ENCODE measurements at places on chromosomes 1 and 21. TPM values are rescaled to one million over a fixed set of nuclear protein-coding genes. Genes with fewer than 3 reads are reported as not detected.

Gene PEX14
- total RNA-seq = 28.7 TPM

Gene PMF1
- 77.7 TPM for total RNA-seq

Gene SPRR5
- total RNA-seq = not detected

Gene AZIN2
- total RNA-seq = 5.2 TPM

Gene CELA3A
- 1.5 TPM for total RNA-seq

DNA sequence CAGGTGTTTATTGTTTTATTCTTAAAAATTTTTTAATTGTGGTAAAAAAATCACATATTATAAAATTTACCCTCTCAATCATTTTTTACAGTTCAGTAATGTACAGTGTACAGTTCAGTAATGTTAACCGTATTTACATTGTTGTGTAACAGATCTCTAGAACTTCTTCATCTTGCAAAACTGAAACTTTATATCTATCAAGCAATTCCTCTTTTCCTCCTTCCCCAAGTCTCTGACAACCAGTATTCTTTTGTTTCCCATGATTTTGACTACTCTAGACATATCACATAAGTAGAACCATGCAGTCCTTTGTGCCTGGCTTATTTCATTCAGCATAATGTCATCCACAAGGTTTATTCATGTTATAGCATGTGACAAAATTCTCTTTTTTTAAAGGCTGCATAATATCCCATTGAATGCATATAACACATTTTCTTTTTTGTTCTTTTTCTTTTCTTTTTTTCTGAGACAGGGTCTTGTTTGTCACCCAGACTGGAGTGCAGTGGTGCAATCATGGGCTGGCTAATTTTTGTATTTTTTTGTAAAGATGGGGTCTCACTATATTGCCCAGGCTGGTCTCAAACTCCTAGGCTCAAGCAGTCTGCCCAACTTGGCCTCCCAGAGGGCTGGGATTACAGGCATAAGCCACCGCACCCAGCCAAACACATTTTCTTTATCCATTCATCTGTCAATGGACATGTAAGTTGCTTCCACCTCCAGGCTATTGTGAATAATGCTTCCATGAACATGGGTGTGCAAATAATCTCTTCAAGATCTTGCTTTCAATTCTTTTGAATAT is 17.2 kb upstream of the RCSD1 start:
- DNase-seq = no peak

GRCh38 chr1:181772714-181773113 is 288.8 kb downstream of the ZNF648 start:
- DNase-seq = no peak

DNA sequence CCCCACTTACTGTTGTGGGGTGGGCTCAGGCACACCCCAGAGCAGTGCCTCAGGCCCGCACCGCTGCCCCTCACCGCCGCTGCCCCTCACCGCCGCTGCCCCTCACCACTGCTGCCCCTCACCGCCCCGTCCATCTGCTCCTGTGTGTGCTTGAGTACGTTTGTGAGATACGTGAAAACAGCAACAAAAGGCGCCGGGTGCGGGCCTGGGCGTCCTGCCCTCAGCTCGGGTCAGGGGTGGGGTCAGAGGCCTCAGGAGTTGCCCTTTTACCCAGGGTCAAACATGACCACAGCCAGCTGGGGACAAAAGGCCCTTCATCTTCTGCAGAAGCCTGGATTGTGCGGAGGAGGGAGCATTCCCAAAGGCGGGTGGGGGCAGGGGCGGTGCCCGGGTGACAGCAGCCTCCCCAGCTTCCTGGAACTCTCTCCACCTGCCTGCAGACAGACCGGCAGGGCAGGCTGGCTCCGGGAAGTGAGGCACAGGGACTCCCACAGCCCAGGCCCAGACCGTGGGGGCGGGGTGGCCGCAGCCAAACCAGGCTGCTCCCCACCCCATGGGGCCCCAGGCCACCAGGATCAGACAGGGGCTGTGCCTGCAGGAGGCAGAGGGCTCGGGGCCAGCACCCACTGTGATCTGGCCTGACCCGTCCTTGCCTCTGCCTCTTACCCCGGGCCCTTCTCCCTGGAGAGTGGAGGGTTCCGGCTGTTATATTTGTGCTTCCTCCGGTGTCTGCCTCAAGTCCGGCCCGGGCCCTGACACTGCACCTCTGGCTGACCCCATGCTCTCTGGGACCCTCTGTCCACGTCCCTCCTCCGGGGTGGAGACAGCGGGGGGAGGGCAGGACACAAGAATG is 2.3 kb upstream of the VWA1 start:
- no peak for DNase-seq

DNA sequence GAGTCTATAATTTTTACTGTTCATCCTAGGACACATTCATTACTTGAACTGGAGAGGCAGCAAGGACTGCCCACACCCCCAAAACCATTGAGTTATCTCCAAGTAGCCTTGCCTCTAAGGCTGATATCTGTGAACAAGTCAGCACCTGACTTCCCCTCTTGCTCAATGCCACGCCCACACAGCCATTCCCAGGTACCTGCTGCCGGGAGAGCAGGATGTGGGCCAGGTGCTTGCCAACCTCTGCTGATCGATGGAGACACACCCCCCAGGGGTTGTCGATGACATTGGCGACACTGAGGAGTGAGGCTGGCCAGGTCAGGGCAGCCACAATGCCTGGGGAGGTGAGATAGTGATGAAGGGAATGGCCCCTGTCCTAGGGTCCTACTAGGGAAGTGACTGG is 60.1 kb downstream of the TMCO4 start:
- no peak for DNase-seq

GRCh38 chr1:224113005-224113404 is 906 bp upstream of the FBXO28 start:
- DNase-seq = no peak
